ENCODE measurements at places on chromosomes 2 and 18. TPM values are rescaled to one million over a fixed set of nuclear protein-coding genes. Genes with fewer than 3 reads are reported as not detected.

- DNase-seq: no peak
These were observed 1.3 kb upstream of the NPPC start for GRCh38 chr2:231927566-231927890.

GRCh38 chr2:216768908-216769411, 73.6 kb upstream of the IGFBP5 start:
- DNase-seq: no peak

DNA sequence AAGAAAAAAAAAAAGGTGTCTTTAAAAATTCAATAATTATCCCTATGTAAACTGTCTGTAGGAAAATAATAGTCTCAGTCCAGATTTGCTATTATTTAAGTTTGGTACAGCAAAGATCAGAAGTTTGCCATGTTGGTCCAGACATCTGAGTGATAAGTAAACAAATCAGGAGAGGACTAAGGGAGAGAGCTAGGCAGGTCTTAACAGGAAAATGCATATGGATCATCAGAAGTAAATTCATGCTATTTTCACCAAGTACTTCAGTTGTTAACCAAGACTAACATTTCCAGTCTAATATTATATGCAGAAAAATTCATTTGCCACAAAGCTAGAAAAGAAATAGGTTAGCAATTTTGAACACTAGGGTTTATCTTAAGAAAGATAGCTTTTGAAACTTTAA, 95.0 kb upstream of the STK17B start:
- no peak for DNase-seq

GRCh38 chr2:139773720-139774277, 993.6 kb upstream of the NXPH2 start:
- no peak for DNase-seq

DNA sequence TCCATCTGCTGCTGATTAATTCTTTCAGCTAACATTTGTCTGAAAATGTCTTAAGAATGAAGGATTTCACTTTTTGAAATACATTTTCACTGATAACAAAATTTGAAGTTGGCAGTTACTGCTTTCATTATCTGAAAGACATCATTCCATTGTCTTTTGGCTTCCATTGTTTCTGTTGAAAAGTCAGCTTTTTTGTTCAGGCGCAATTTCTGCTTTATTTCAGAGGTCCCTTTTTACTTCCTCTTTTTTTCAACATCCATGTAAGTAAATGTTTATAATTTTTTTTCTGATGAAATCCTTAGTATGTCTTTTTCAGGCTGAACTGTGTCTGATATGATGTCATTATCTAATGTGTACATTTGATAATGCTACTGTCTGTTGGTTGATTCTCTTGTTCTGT, 184.2 kb downstream of the RND3 start:
- DNase-seq: no peak

DNA sequence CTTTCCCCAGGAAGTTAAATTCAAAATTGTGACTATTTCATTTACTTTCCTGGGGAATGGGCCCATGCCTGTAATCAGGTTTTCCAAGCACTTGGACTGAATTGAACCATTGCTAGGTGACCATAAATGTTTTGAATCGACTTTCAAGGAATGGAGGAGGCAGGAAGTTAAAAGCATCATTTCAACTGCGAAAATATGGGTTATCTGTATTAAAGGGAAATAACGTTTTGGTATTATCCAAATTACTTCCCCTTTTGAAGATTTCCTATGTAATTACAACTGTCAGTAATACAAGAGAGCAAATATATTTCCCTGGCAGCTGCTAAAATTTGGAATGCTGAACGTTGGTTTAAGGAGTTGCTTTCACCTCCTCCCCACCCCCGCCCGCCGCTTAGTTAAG, 19.0 kb downstream of the PNO1 start:
- DNase-seq: no peak

GRCh38 chr2:21819454-21819853, 695.7 kb downstream of the TDRD15 start:
- no peak for DNase-seq

- DNase-seq: no peak
These were observed 71.6 kb upstream of the CHRNA1 start for GRCh38 chr2:174835797-174836255.

- DNase-seq: no peak
These were observed 144.4 kb upstream of the REV1 start for GRCh38 chr2:99634234-99634633.

DNA sequence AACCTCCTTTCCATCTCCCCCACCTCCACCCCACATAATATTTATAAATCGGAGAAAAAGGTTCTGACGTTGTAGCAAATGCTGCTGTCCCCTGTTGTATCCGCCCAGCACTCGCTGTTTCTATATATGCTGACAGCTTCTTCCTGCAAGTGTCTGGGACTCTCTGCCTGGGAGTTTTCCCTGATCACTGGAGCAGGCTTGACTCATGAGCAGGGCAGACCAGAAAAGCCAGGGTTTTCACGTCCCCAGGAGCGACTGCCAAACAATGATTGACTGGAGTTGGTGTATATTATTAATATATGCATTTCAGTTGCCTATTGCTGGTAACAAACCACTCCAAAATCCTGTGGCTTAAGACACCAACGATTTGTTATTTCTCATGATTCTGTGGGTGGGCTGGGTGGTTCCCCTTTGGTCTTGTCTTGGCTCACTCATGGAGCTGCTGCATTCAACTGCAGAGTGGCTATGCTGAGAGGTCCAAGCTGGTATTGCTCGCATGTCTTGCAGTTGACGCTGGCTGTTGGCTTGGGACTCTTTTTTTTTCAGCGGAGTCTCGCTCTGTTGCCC, 21.2 kb upstream of the ASXL2 start:
- DNase-seq: no peak

DNA sequence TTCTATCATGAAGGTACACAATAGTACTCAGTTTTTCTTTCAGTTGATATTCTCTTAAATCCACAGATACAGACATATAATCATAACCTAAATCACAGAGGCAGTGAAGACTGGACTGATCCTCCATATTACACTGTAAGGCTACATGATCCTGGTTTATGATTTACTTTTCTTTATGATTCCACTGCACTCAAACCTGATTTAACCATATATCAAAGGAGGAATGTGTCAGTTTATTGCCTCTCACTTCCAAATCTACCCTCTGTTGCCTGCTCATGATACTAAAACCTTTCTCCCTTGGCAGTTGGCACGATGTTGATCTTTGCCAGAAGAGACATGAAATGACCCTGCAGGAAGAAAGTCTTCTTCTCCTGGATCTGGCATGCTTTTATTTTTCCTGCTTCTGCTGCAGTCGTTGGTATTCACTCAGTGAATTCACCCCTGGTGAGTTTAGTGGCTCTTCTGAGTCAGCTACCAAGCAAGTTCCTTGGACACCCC, 426.4 kb downstream of the MBD2 start:
- DNase-seq: no peak

GRCh38 chr2:218405746-218406208, 6.1 kb downstream of the CTDSP1 start:
- no peak for DNase-seq

DNA sequence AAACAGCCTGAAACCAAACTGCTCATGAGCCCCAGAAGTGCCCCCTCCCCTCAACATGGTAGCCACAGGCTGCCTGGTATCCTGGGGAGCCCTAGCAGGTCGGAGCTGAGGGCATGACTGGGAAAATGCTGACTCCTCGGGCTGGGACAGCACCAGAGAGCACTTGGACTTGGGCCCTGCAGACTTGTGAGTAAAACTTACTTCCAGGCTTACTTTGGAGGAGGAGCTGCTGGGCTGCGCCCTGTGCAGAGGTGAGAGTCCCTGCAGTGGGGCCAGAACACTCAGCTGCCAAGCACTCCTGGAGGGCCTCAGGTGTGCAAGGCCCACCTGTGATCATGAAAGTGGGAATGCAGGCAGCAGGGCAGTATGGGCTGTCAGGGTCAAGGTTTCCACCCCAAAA, 119.4 kb downstream of the SEPTIN10 start:
- DNase-seq: no peak

SGPP2 gene
- total RNA-seq: not detected

GAD1 gene
- total RNA-seq: 0.39 TPM

LOXHD1 gene
- not detected for total RNA-seq

DCDC2C gene
- total RNA-seq: not detected

TTN gene
- total RNA-seq: under 0.01 TPM

TUBB8B gene
- total RNA-seq: not detected

CERKL gene
- total RNA-seq: 0.23 TPM

GPR45 gene
- 0.30 TPM for total RNA-seq

ARHGAP15 gene
- total RNA-seq: 2.8 TPM

IL1RL2 gene
- total RNA-seq: not detected

Measured in neural crest cell (in vitro differentiated cells).